ENCODE measurements at places on chromosomes 4 and X. TPM values are rescaled to one million over a fixed set of nuclear protein-coding genes. Genes with fewer than 3 reads are reported as not detected.

GRCh38 chr4:183960046-183960420, 54.9 kb downstream of the STOX2 start:
- DNase-seq = peak; percentile 89

GRCh38 chr4:65777270-65777669, 107.0 kb upstream of the EPHA5 start:
- DNase-seq = no peak

GRCh38 chr4:3867403-3868100, 101.4 kb downstream of the ADRA2C start:
- peak; percentile 0 for DNase-seq

Gene GUCY1A1
- total RNA-seq = not detected

DNA sequence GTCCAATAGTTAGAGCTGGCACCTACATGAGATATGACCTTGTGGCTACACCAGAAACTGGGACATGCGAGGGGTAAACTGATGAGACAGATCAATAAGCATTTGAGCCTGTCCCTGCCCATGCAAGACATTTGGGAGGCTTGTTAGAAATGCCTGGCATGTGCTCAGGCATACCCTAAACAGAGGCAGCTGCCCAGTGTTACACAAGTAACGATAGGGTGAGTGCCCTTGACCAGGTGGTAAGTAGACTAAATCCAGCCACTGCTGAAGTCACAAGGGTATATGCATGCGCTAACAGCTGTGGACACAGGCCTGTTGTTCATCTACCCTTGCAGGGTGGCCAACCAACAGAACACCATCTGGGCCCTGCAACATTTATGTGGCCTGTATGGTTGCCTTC, 56.1 kb upstream of the CCDC149 start:
- DNase-seq = no peak

DNA sequence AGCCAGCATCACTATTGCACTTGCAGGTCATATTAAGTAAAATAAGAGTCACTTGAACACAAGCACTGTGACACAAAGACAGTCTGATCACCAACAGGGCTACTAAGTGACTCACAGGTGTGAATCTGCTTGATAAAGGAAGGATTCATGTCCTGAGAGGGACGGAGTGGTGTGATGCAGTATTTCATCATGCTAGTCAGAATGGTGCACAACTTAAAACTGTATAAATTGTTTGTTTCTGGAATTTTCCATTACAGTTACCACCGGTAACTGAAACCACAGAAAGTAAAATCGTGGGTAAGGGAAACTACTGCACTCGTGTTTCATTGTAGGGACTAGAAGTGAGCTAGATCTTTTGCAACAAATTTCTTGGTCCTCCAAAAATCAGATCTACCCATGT, 109.7 kb downstream of the ELOVL6 start:
- no peak for DNase-seq

Gene AREG
- not detected for total RNA-seq

DNA sequence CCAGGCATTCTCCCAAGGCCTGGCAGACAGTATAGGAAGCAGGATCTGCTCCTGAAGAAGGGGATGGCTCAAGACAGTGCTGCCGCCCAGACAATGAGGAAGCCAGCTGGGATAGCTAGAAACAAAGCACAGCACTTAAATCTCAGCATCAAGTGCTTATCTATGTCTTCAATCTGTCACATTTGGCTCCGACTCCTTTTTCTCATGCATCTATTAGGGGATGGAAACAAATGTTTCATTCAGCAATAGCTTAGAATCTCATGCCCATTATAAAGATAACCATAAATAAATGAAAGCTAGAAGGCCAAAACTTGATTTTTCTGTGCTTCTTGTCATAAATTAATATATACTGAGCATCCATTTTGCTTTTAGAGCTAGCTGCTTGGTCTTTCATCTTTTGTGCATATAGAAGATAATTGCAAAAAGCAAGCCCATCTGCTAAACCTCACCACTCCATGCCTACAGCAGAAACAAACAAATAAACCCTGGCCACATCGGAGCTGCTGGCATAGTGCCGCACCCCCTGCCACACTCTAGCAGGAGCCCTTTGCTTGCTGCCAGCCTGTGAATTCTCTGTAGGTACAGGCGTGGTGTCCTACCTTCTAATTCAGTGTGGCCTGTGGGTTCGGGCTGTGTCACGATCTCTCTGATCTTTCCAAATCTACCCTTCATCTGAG, 75.9 kb downstream of the AASDH start:
- no peak for DNase-seq

DNA sequence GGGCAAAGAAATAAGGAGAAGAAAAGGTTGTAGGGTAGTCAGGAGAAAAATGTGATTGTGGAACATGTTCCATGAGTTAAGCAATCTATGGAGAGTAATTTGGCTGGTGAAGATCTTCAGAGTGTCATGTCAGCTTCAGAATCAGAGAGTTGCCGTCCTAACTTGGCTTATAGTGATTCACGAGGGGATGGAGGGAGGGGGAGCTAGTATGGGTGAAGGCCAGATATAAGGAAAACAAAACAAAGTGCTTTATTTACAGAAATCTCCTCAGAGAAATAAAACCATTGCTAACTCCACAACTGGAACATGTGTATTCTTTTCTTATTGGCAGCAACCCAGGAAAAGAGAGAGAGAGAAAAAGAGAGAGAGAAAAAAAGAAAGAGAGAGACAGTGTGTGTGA, 256.5 kb upstream of the NRK start:
- no peak for DNase-seq

DNA sequence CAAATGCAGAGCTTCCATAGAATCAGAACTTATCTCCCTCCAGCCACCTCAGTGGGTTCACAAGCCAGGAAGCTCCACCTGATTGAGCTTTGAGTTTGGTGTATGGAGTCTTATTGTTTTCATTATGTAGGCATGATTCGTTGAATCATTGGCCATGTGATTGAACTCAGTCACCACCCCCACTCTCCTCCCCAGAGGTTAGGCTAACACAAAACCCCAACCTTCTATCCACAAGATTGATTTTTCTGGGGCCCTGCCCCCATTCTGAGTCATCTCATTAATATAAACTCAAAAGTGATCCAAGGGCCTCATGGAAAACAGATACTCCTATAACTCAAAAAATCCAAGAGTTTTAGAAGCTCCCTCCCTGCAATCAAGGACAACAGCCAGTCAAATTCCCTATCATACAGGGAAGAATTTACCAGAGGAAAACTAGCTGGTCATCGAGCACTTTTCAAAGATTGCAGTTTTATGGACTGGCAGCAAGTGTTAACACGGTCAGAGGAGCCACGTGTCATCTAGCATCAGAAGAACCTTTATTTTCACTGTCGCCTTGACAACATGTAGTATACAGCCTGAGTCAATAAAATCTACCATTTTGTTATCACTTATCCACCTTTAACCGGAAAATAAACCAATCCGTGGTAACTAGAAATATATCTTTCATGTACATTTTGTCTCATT, 35.9 kb upstream of the GUCY1B1 start:
- DNase-seq = no peak

- no peak for DNase-seq
These were observed 23.4 kb downstream of the ARHGEF9 start for GRCh38 chrX:63761639-63762038.

Gene SYTL5
- 0.25 TPM for total RNA-seq

- DNase-seq = no peak
These were observed 74.3 kb downstream of the WFS1 start for GRCh38 chr4:6343939-6344408.

Gene CCDC149
- 0.91 TPM for total RNA-seq

DNA sequence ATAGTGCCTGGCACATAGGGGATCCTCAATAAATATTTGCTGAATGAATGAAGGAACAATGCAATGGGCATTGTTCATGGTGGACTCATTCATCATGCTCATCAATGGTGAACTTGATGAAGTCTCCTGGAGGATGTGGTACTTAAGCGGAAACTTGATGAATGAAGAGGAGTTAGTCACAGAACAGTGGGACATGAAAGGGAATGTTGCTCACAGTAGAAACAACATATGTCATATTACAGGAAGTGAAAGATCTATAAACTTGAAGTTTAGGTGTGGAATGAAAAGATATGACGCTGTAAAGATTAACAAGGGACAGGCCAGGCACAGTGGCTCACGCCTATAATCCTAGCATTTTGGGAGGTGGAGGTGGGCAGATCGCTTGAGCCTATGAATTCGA, 224.1 kb downstream of the PPP3CA start:
- no peak for DNase-seq

Gene STARD8
- 9.2 TPM for total RNA-seq

DNA sequence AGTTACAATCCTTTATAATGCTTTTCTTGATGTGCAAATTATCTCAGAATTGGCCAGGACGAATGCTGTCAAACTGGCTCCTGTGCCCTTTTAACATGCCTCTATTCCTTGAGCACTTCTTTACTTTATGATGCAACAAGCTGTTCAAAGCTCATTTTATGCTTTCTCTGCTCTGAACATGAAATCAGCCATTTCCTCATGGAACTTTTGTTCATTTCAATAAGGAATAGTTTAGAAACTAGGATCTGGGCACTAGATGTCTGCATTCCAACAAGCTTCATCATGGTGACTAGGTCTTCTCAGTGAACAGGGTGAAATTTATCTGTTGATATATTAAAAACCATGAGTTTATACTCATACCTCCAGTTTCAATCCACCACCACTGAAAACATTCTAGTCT, 87.3 kb upstream of the TEX13A start:
- DNase-seq = no peak

GRCh38 chrX:37825215-37825842, 22.0 kb downstream of the DYNLT3 start:
- DNase-seq = no peak

- DNase-seq = no peak
These were observed 432.2 kb downstream of the SMARCA1 start for GRCh38 chrX:129091097-129091496.

DNA sequence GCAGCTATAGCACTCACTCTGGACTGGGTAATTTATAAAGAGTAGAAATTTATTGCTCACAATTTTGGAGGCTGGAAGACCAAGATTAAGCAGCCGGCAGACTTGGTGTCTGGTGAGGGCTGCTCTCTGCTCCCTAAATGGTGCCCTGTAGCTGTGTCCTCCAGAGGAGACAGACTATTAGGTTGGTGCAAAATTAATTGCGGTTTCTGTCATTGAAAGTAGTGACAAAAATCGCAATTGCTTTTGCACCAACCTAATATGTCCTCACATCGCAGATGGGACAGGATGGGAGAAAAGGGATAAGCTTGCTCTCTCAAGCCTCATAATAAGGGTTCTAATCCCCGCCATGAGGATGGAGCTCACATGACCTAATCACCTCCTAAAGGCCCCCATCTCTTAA, 258.1 kb upstream of the VCX3A start:
- no peak for DNase-seq

DNA sequence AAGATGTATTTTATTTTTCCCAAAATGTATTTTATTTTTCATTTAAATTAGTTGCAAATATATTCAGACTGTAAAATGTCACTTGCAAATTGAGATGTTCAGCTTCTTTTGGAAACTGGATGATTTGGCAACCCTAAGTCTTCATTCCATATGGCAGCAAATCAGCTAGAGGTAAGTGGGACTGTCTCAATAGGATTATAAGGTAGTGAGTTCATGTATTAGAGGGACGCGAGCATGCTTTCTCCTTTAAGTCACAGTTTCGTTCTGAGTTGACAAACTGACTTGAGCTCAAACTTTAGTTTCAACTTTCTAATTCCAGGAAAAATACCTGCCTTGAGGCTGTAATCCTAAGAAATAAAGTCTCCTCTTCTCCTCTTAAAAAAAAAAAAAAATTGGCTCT, 44.2 kb upstream of the TMEM131L start:
- no peak for DNase-seq

Gene EFNB1
- 11.4 TPM for total RNA-seq

Gene BMP15
- total RNA-seq = not detected

GRCh38 chr4:111230265-111230664, 607.4 kb upstream of the PITX2 start:
- no peak for DNase-seq

Gene ATP5ME
- total RNA-seq = 409 TPM

Gene BCLAF3
- total RNA-seq = 4.9 TPM

Gene IGFBP7
- total RNA-seq = 2.3 TPM

Measured in SJCRH30 (cell line).